Kasumi-1 (cell line): ENCODE measurements at places on chromosomes 7 and 10.
A peak's percentile ranks its signal among the peaks of the same experiment; 100 is the strongest.

DNA sequence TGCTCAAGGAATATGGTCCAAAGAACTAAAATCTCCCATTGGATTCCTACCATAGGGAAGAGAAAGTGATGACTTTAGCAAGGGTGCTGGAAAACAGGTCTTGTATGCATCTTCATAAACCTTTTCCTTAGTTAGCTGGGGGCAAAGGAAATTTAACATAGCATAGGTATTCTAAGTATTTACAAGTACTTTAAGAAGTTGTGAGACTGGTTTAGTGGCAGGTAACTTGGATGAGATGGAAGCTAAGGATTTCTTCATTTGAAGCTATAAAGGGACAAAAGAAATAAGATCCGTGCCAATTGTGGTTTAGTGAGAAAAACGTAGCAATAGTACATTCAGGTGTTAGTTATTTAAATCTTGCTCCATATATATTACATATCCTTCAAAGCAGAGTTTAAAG is 183.4 kb upstream of the TCF7L2 start:
- DNase-seq = no peak

DNA sequence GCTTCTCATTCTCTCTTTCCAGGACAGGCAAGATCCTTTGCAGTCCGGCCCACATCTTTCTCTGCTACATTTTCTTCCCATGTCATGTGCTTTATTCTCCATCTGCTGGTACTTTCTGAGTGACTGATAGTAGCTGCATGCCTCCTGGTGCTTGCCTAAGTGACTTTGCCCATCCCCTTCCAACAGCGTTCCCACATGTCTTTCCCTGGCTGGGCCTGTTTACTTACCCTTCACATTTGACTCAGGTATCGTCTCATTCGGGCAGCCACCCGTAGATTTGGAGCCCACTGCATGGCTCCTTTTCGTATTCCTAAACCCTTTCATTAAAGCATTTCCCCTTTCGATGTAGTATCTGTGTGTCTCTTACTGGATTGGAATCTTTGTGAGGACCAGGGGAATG is 24.6 kb downstream of the TYW1 start:
- DNase-seq = no peak

GRCh38 chr7:139249179-139249810 is 18.3 kb downstream of the UBN2 start:
- DNase-seq = no peak

GRCh38 chr7:47400741-47401206 is 181.1 kb downstream of the TNS3 start:
- no peak for DNase-seq

DNA sequence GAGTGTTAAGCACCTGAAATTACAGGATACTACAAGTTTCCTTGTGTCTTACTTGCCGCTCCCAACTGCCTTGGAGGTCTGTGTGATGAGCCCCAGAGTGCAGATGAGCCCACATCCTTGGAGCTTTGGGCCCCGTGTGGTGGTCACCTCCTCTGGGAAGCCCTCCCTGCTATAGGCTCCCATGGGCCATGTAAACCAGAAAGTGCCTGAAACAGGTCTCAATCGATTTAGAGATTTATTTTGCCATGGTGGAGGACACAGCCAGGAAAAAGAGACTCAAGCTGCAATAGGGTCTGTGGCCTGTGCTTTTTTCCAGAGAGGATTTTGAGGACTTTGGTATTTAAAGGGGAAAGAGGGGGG is 89.4 kb upstream of the KCTD7 start:
- no peak for DNase-seq

DNA sequence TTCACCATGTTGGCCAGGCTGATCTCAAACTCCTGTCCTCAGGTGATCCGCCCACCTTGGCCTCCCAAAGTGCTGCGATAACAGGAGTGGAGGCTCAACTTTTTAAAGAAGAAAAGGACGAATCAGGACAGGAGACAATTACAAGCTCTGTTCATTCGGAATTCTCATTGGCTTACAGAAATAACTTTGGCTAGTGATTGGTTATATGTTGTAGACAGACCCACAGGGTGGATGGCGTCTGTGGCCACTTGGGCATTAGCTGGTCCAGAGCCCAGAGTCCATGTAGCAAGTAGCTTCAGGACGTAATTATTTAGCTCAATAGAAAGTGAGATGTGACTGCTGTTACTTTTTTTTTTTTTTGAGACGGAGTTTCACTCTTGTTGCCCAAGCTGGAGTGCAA is 160.5 kb upstream of the TNRC18 start:
- no peak for DNase-seq

DNA sequence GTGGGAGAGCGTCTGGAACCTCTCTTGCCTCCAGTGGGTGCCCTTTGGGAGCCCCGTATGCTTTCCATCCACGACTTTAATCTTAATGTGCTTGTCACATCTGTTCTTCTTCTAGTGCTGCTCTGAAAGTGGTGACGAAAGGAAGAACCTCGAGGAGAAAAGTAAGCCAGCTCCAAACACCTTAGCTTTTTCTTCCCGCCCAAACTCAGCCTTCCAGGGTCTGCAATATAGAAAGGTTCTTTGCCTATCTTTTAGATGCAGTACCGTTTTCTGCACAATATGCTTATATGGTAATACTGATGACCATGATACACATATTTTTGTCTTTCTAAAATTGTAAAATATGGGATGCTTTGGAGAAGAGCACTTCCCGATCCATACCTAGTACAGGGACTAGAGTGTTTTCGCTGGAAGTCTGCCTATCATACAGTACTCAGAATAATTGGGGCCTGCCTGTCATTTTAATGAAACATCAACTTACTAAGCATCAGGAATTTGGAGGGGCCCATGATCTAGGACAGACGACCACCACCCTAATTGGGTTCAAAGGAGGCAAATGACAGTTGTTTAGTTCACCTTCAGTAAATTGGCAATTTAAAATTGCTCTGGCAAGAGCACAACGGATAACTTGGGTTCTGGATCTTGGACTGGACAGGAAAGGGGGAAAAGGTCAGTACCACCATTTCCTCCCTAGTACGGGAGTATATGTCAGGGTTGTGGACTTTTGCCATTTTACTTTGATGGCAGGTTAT is 884 bp downstream of the RINT1 start:
- no peak for DNase-seq

GRCh38 chr7:140326116-140326928 is 72.0 kb downstream of the SLC37A3 start:
- DNase-seq = peak; percentile 56

GRCh38 chr7:17078298-17078697 is 196.5 kb upstream of the AGR3 start:
- DNase-seq = no peak

DNA sequence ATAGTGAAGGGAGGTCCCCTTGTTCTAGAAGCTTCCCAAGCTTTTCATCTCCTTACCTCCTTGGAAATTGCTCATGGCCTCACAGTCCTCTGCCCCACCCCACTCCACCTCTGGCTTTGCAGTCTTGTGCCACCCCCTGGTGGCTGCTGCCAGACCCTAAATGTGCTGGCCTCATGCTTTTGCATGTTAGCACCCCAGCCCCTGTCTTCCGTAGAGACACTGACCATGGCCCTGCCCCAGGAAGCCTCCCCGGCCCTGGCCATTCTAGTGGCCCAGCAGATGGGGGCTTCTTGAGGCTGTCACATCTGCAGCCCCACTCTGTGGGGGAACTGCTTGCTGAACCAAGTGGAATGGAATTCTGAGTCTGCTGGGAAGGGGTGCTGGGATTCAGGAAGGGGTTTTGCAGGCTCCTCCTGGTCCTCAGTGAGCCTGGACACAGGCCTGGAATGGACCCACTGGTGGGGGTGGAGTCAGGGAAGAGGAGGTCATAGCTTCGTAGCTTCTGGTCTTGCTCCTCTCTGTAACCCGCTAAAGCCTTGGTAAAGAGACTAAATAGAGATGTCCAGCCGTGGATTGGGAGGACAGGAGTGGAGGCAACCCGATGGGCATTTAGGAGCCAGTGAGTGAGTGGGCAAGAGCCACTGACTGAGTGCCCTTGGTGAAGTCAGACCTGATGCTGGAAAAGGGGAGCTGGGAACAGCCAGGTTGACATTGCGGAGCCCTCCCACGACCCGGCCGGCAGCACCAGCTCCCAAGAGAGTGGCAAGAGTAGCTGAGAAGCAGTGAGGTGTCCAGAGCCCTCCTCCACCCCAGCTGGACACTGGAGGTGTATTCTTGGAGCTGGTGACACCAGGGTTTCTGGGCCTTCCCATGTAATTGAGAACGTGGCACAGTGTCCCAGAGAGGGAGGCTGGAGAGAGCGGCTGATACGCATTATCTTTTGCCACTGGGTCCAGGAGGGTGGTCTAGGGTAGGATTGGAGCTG is 20.9 kb downstream of the RAMP3 start:
- peak; percentile 14 for DNase-seq

GRCh38 chr7:147904219-147904576 is 686.4 kb upstream of the C7orf33 start:
- no peak for DNase-seq

GRCh38 chr7:54581511-54581910 is 39.3 kb downstream of the VSTM2A start:
- DNase-seq = no peak

DNA sequence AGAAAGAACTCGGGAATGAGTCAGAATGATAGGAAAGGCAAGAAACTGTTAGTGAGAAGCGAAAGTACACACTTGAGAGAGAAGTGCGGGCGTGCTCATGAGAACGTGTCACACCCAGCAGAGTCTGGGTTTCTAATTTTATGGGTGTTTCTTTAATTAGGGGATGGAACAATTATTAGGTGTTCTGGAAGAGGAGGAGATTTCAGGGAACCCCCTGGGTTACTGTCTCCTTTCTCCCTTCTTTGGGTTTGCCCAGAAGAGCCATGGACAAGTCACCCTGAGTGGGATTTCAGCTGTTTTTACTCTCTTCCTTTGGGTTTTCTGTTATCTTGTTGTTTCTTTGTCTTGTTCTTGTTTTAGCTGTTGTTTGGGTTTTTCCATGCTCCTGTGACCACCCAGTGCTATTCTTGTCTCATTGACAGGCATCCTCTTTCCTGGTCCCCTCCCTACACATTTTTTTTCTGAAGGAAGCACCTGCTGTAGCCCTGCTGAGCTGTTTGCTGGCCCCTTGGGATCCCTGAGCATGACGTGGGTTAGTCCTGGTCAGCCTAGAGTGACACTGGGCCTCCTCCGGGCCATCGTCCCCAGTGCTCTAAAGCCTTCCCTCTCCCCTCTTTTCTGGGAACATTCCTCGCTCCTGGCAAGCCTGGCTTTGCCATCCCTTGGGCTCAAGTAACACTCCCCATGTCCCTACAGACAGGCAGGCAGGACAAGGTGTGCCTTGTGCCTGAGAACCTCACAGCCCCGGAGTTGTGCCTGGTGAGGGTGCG is 3.5 kb downstream of the SH2D4B start:
- no peak for DNase-seq

DNA sequence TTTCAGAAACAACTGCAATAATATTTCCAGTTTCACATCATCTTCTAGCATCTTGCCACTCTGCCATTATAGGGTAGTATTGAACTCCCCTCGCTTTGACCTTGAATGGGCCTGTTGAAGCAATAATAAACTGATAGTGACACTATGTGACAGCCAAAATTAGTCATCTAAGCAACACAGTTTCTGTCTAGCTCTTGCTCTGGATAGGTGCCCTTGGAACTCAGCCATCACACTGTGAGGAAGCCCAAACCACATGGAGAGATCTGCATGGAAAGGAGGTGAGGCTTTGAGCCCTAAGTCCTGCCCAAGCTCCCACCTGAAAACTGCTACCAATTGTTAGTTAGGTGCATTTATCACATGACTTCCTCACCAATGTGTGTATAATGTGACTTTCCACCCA is 18.1 kb upstream of the KCND2 start:
- DNase-seq = no peak

DNA sequence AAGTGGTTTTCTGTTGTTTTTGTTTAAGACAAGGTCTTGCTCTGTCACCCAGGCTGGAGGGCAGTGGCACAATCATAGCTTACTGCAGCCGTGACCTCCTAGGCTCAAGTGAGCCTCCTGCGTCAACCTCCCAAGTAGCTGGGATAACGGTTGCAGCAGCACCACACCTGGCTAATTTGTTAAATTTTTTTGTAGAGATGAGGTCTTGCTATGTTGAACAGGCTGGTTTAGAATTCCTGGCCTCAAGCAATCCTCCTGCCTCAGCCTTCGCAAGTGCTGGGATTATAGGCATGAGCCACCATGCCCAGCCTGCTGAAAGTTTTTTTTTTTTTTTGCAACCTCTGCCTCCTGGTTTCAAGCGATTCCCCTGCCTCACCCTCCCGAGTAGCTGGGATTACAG is 31.1 kb downstream of the PROSER2 start:
- no peak for DNase-seq

GRCh38 chr10:110724116-110724921 is 80.2 kb downstream of the RBM20 start:
- DNase-seq = no peak

- no peak for DNase-seq
Measured at GRCh38 chr7:40996233-40996677, 706.6 kb downstream of the INHBA start.

GRCh38 chr10:13054844-13055243 is 45.1 kb upstream of the OPTN start:
- no peak for DNase-seq

GRCh38 chr10:28533186-28533564 is 257 bp downstream of the WAC start:
- DNase-seq = no peak

GRCh38 chr7:47404010-47404409 is 177.9 kb downstream of the TNS3 start:
- no peak for DNase-seq

- peak; percentile 25 for DNase-seq
Measured at GRCh38 chr7:37391791-37392672, 56.6 kb downstream of the ELMO1 start.

- peak; percentile 44 for DNase-seq
Measured at GRCh38 chr7:128022631-128023532, 8.4 kb downstream of the LRRC4 start.

- peak; percentile 91 for DNase-seq
Measured at GRCh38 chr10:92880233-92880861, 32.0 kb downstream of the EXOC6 start.

- peak; percentile 36 for DNase-seq
Measured at GRCh38 chr7:5665094-5666025, 116.1 kb downstream of the RNF216 start.

- no peak for DNase-seq
Measured at GRCh38 chr7:1742555-1743303, 72.7 kb downstream of the ELFN1 start.

- DNase-seq = no peak
Measured at GRCh38 chr7:148340438-148341280, 249.9 kb upstream of the C7orf33 start.

- no peak for DNase-seq
Measured at GRCh38 chr7:47535035-47535703, 46.7 kb downstream of the TNS3 start.

GRCh38 chr7:26916336-26916735 is 51.9 kb upstream of the SKAP2 start:
- no peak for DNase-seq

DNA sequence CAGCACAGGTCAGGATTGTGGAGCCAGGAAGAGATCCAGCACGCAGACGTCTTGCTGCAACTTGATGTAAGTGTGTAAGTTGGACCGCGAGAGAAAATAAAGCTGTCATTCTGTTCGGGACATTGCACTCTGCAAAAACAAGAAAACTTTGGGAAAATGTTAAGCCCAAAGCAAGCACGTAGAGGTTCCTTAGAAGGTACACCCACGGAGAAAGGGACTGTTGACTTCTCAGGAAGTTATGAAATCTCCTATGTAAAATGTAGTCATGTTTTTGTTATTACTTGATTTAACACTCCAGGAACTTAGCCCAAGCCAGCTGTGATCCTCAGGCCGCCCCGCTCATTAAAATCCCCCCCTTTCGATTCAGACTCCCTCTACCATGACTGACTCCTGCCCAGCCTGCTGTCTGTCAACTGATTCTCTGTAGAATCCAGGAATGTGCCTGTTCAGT is 196.1 kb upstream of the TCF7L2 start:
- DNase-seq = peak; percentile 30
